ENCODE measurements at places on chromosomes 6 and 20. TPM values are rescaled to one million over a fixed set of nuclear protein-coding genes. Genes with fewer than 3 reads are reported as not detected.

Gene LHFPL5
- not detected for total RNA-seq

Gene ABHD16B
- 0.13 TPM for total RNA-seq

Gene SLC26A8
- total RNA-seq: not detected

Gene PDCD2
- total RNA-seq: 152 TPM

Gene VSTM2L
- not detected for total RNA-seq

Gene CTAGE9
- total RNA-seq: not detected

Gene EEF1A1
- total RNA-seq: 7,755 TPM

Gene MAP3K4
- total RNA-seq: 45.4 TPM

Gene GSTA2
- not detected for total RNA-seq

Gene BHLHE23
- total RNA-seq: not detected

Gene PTK6
- 0.15 TPM for total RNA-seq

Gene BMP7
- total RNA-seq: not detected

Gene ARMC12
- 0.38 TPM for total RNA-seq

Gene TSHZ2
- 1.4 TPM for total RNA-seq

Gene TNXB
- 1.3 TPM for total RNA-seq

Gene TJAP1
- total RNA-seq: 42.3 TPM

Gene ULBP3
- total RNA-seq: 1.0 TPM

Measured in activated CD8-positive, alpha-beta memory T cell treated with anti-CD3 and anti-CD28 coated beads for 36 hours (primary cell).